ENCODE measurements at places on chromosomes 11 and 22. TPM values are rescaled to one million over a fixed set of nuclear protein-coding genes. Genes with fewer than 3 reads are reported as not detected.

DNA sequence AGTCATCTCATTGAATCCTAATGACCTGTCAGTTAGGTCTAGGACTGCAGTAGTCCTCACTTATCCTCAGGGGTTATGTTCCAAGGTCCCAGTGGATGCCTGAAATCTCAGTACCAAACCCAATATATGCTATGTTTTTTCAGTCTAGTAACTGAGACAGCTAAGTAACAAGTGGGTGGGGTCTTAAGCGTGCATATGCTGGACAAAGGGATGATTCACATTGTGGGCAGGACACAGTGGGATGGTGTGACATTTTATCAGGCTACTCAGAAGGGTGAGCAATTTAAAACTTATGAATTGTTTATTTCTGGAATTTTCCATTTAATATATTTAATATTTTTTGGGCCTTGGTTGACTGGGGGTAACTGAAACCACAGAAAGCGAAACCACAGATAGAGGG is 29.0 kb downstream of the DDX10 start:
- peak; percentile 83 for DNase-seq

GRCh38 chr11:108593923-108594434 is 411 bp upstream of the EXPH5 start:
- DNase-seq, result no peak

GRCh38 chr11:69245041-69245440 is 48.9 kb upstream of the MYEOV start:
- no peak for DNase-seq

GRCh38 chr22:26660961-26661578 is 3.7 kb downstream of the MIAT start:
- DNase-seq, result no peak

RASGRP2 gene
- total RNA-seq, result not detected

VSIG2 gene
- total RNA-seq, result not detected

FOLH1 gene
- not detected for total RNA-seq

DNA sequence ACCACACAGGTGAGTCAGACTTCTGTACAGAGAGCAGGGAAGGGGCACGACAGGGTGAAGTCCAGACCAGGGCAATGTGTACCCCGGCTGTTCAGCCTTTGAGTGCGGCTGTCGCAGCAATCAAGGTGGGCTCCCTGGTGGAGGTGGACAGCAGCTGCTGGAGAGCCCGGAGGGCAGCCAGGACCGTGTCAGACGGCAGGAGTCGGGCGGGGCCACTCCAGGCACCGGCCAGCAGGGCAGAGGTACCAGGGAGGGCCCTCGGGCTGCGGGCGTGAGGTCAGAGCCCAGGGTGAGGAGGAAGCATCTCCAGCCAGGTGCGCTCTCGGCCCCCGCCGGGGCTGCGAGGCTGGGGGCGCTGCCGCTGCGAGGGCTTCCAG is 802 bp upstream of the PIM3 start:
- peak; percentile 65 for DNase-seq

DEFB131B gene
- total RNA-seq, result not detected

DNA sequence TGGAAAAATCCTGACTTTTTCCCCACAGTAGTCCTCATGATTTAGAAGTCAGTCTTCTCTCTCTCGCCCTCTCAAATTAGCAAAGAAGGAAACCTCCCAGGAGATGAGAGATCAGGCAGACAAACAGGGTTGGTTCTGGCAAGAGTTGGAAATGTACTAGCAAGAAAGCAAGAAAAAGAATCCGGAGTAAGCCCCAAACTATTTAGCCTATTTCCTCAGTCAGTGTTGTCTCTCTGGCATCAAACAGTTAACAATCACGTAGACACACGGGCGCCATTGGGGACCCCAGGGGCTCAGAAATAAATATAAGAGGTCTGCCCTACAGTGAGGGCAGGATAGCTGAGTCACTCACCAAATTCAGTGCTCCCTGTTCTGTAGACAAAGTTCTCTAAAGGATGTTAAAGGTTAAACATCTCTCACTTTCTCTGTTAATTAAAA is 4.7 kb downstream of the C11orf52 start:
- peak; percentile 68 for DNase-seq

DNA sequence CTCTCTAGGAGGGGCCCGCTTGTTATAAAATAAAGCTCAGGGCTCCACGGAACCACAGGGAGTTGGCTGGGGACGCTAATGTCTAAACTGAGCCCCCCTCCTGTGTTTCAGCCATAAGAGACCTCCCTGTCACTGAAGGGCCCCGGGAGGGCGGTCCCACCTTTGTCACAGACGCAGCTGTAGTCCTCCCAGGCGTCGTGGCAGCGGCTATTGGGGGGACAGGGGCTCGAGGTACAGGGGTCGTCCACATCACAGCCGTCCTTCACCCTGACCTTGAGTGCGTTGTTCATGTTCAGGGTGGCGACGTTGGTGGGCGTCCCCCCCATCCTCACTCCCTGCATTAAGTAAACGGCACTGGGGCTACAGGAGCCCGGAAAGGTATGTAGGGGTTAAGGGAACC is 62.0 kb downstream of the TRMU start:
- DNase-seq, result no peak

DNA sequence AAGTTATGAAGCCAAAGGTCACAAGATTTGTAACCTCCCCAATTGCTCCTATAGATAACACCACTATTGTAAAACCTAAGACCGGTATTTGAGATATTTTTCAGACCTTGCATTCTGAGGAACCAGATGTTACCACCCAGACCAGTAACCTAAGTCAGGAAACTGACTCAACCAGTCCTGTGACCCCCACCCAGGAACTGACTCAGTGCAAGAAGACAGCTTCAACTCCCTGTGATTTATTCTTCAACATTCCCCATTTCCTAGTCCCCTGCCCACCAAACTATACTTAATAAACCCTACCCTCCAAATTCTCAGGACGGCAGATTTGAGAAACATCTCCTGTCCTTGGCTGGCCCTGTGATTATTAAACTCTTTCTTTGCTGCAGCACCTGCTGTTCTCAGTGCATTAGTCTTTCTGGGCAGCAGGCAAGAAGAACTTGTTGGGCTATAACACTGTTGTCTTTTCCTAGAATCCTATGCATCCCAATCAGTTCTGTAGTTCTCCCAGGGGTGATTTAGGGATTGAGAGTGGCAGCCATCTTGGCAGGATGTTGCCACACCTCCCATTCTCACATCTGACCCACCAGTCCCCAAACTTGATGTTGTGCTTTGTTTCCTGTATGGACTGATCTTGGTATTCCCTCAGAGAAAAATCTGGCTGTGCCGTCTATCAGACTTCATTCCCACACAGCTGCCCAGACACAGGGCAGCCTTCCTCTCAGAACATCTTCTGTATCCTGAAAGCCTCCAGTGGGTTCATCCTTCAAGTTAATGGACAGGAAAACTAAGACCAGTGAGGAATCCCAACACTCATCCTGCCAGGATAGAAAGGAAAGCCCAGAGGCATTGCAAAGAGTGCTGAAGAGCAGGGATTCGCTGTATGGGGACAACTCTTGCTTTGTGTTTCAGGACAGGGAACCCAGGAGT is 104.0 kb downstream of the PDE2A start:
- DNase-seq, result peak; percentile 71

NXPE4 gene
- not detected for total RNA-seq

- DNase-seq, result no peak
These were observed 296.4 kb downstream of the ETS1 start for GRCh38 chr11:128291007-128291406.

HSPB2 gene
- total RNA-seq, result 0.38 TPM

UBQLNL gene
- total RNA-seq, result 0.32 TPM

GRCh38 chr11:121250843-121251242 is 41.7 kb upstream of the SC5D start:
- DNase-seq, result peak; percentile 11

POU2AF1 gene
- total RNA-seq, result 0.11 TPM

OR4D6 gene
- not detected for total RNA-seq

- no peak for DNase-seq
These were observed 36.9 kb downstream of the PPP2R1B start for GRCh38 chr11:111729071-111729830.

F2 gene
- total RNA-seq, result not detected

DNA sequence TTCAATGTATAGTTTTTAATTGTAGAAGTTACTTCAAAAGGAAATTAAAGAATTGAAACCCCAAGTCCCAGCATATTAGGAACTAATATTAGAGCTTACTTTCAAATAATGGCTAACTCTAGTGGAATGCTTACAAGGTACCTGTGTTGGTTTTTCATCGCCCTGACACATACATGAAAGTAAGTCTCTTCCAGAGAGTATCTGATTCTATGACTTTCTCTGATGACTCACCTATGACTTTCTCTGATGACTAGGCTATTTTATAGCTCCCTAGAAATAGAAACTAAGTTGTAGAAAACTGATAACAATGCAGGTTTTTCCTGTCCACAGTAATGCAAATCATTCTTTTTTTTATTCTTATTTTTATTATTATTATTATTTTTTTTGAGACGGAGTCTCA is 33.6 kb upstream of the MMP7 start:
- DNase-seq, result peak; percentile 87

DNA sequence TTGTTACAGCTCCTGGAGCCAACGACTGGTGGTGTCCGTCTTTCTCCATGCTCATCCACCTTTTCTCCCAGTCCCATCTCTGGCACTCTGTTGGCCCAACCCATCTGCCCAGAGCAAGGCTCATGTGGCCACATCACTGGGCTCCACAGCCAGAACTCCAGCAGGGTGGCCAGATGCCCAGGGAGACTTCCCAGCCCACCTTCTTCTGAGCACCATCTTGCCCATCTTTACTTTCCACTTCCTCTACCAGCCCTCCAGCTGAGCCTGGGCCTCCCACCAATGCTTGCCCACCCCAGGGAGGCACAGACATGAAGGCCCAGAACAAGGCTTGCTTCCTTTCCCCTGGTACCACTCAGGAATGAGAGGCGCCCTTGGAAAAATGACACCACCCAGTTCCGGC is 116.8 kb downstream of the BUD13 start:
- no peak for DNase-seq

OR5B21 gene
- not detected for total RNA-seq

GRCh38 chr11:125111001-125111342 is 454 bp downstream of the TMEM218 start:
- DNase-seq, result peak; percentile 55

DNA sequence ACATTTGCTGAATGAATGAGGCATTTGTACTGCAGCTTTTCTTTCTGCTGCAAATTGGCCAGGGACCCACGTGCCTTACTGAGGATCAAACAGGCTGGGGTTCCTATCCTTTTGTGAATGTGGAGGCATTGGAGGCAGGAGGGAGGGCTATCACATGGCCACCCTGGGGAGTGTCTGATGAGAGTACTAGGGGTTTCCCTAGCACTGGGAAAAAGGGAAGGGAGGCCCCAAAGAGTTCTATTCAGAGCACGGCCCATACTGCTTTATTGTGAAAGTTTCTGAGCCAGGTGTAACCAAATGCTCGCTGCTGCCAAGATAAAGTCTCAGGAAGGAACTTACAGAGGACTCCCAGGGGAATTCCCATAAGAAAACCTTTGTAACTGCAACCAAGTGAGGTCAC is 78.4 kb upstream of the ANO1 start:
- DNase-seq, result no peak

- DNase-seq, result peak; percentile 54
These were observed 7.5 kb downstream of the ELMOD1 start for GRCh38 chr11:107598225-107599139.

- no peak for DNase-seq
These were observed 20.3 kb downstream of the A4GALT start for GRCh38 chr22:42700355-42700754.

DNA sequence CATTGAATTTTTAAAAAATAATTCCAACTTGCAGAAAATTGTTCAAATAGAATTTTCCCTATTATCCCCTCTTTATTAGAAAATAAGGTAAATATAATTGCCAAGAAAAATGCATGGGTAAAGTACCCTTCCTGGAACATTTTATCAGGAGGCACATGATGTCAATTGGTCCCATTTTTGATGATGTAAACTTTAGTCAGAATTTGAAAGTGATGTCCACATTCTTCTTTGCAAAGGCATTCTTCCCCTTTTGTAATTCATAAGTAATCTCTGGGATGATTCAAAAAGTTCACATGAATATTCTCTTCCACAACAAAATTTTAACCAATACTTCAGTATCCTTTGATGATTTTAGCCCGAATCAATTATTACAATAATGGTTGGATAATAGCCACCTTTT is 86.9 kb upstream of the ANO3 start:
- DNase-seq, result peak; percentile 78

TMEM121B gene
- total RNA-seq, result not detected

DNA sequence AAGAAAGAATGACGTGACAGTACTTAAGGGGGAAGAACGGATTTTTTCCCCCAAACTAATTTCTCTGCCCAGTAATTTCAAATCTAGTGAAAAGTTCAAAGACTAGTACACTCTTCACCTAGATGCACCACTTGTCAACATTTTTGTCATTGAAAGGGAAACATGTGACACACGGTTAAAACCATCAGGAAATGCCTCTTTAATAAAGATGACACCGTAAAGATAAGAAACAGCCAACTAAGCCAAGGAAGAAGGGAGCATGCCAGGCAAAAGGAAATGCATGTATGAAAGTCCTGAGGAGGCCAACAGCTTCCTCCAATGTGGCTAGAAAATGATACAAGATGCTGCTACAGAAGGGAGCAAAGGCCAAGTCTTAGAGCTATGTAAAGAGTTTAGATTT is 49.4 kb downstream of the RSF1 start:
- no peak for DNase-seq

KDM4E gene
- total RNA-seq, result not detected

DNA sequence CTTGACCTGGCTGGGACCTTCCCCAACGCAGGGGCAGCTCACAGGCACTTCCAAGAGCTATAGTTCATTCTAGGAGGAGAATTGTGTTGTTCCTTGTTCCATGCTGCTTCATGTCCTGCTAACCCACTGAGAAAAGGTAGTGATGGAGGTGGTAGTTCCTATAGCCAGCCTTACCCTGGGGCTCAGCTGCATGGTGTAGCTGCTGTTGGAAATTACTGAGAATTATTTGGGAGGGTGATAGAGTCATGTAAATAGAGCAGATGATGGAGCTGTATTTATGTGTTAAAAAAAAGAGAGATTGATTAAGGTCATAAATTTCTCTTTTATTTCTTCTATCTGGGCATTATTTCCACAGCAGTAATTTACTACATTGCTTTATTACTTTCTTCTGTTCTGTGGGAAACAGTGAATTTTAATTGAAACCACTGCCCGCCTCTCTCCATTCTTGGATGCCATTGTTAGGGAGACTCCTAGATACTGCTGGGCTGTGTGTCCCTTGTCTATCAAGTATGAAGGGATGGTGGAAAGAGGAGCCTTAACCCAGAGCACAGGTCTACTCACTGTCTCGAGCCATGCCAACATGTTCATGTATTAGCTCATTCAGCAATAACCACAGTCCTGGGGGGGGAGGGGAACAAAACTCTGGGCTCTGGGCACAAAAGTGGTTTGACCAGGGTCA is 309.2 kb downstream of the FAT3 start:
- DNase-seq, result no peak

MYOD1 gene
- total RNA-seq, result not detected

GRCh38 chr11:64007160-64007628 is 21.0 kb downstream of the OTUB1 start:
- DNase-seq, result peak; percentile 82

Measured in GM23248 (cell line).